ENCODE measurements at places on chromosomes 6 and 20.
A peak's percentile ranks its signal among the peaks of the same experiment; 100 is the strongest.

DNA sequence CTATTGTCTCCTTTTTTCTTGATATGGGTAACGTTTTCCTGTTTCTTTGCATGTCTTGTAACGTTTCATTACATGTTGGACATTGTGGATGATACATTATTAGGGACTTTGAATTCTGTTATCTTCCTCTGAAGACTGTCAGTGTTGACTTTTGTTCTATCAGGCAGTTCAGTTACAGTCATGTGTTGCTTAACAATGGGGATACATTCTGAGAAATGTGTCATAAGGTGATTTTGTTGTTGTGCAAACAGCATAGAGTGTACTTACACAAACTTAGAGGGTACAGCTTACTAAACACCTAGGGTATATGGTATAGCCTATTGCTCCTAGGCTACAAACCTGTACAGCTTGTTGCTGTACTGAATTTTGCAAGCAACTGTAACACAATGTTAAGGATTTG, 64.7 kb downstream of the AK9 start:
- DNase-seq: no peak

- DNase-seq: no peak
These were observed 44.6 kb upstream of the HDDC2 start for GRCh38 chr6:125346201-125346925.

DNA sequence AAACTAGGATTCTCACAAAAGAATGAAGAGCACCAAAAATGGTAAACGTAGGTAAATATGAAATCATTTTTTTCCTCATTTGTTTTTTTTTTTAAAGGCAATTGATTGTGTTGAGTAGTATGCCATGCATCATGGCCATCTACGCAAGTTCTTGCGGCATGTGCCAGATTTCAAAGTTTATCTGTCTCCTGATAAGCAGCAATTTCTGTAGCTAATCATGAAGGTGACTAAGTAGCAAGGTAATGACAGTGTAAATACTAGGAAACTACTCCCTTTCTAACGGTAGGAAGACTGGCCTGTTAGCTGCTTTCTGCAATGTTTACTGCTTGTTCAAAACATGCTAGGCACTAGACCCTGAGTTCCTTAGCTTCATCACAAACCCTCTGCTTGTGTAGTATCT, 13.4 kb upstream of the LY86 start:
- DNase-seq: no peak

GRCh38 chr6:63677282-63677681, 41.7 kb downstream of the PHF3 start:
- peak; percentile 8 for DNase-seq

DNA sequence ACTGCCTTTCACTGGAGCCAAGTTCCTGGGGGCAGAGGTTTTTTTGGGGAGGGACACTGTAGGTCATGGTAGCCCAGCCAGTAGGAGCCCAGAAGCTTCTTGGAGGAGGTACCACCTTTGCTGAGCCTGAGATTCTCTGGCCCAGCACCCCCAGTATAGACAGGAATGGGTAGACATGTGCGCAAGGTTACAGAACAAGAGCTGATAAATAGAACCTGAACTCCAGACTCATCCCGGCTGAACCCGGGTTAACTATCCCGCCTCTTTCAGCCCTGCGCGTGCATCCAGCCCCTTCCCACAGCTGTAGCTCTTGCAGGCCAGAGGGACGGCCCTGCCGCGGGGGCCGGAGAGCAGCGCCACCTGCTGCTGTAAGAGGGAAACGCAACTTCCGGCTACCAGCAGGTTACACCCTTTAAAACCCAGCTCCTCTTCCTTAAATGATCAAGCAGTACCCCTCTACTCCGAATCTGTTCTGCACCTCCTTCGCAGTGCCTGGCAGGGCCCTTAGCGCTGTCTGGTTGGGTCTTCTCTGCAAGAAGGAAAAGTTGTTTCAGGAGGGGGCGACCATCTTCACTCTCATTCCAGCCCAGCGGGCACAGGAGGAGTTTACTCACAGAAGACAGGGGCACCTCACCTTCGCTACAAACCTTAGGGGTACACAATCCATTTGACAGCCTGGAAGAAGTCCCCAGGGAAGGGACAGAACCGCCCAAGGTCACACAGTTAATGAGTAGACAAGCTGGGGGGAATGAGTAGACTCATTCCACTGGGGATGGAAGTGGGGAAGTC, 7.5 kb downstream of the SRXN1 start:
- DNase-seq: peak; percentile 23

- peak; percentile 29 for DNase-seq
These were observed 32.0 kb downstream of the POM121L2 start for GRCh38 chr6:27280064-27280539.

- DNase-seq: no peak
These were observed 105.8 kb upstream of the RUNX2 start for GRCh38 chr6:45222380-45222779.

GRCh38 chr20:62408640-62409039, 1.6 kb upstream of the CABLES2 start:
- no peak for DNase-seq

GRCh38 chr6:38906582-38906981, 142.0 kb upstream of the GLP1R start:
- no peak for DNase-seq

GRCh38 chr20:45612314-45612713, 17.2 kb upstream of the WFDC10A start:
- DNase-seq: no peak

DNA sequence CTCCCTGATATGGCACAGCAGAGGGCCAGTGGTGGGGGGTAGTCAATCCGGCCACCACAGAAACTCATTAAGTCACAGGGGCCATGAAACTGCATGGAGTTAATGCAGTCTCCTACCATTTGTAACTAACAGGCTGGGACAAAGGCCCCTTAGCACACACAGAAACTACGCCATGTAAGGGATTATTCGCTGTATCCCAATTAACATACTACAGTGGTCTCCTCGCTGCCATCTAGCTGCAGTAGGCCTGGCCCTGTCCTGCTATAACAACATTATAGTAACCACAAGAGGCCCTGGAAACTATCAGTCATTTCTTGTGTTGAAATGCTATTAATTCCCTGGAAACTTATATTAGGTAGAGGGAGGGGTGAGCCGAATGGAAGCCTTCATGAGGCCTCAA, 72.3 kb upstream of the CCN2 start:
- no peak for DNase-seq

DNA sequence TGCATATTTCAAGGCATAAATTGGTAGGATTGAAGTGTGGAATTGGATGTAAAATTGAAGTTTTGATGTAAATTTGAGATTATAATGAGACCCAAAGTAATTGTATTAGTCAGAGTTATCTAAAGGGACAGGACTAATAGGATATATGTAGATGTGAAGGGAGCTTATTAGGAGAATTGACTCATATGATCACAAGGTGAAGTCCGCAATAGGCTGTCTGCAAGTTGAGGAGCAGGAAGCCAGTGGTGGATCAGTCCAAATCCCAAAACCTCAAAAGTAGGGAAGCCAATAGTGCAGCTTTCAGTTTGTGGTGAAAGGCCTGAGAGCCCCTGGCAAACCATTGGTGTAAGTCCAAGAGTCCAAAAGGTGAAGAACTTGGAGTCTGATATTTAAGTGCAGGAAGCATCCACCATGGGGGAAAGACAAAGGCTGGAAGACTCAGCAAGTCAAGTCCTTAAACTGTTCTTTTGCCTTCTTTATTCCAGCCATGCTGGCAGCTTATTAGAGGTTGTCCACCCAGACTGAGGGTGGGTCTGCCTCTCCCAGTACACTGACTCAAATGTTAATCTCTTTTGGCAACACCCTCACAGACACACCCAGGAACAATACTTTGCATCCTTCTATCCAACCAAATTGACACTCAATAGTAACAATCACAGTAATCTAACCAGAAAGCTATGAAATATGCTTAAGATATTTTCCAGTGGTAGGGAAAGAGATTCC, 442.6 kb upstream of the PTCHD4 start:
- no peak for DNase-seq

DNA sequence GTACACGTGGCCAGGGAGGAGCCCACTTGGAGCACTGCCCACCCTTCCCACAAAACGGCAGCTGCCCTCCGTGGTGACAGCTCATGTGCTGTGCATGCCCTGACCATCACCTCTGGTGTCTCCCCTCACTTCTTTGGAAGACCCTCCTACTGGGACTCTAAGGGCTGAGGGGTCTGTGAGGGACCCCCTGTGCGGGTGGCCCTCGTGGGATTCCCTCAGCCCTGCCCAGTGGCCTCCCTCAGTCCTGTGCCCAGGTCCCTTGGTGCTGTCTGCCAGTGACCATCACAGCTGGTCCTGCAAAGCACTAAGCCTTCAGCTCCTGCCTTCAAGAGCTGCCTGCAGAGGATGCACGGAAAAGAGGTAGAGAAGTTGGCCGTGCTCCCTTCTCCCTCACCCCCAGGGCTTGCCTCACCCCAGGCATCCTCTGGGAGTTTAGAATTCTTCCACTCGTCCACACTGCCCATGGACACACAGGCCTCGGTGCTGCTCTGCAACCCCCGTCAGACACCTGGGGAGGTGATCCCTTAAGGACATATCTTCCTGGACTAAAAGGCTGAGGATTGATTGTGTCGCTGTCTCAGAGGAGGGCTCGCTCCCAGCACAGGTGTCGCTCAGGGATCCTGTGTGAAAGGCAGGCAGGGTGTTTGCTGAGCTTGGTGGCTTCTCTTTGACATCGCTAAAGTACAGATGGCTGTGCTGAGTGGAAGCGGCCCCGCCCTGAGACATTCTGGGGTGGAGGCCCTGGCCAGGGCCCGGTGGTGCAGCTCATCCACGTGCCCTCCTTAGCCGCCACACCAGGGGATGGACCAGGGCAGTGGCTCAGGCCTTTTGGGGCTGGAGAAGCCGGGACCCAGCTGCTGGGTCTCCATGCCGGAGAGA, 119.5 kb upstream of the FRMD1 start:
- no peak for DNase-seq

- DNase-seq: no peak
These were observed 146.0 kb downstream of the ELOVL4 start for GRCh38 chr6:79801362-79801761.

GRCh38 chr20:48718786-48719578, 108.8 kb downstream of the PREX1 start:
- no peak for DNase-seq

- DNase-seq: no peak
These were observed 96.6 kb downstream of the DLGAP4 start for GRCh38 chr20:36402708-36403107.

DNA sequence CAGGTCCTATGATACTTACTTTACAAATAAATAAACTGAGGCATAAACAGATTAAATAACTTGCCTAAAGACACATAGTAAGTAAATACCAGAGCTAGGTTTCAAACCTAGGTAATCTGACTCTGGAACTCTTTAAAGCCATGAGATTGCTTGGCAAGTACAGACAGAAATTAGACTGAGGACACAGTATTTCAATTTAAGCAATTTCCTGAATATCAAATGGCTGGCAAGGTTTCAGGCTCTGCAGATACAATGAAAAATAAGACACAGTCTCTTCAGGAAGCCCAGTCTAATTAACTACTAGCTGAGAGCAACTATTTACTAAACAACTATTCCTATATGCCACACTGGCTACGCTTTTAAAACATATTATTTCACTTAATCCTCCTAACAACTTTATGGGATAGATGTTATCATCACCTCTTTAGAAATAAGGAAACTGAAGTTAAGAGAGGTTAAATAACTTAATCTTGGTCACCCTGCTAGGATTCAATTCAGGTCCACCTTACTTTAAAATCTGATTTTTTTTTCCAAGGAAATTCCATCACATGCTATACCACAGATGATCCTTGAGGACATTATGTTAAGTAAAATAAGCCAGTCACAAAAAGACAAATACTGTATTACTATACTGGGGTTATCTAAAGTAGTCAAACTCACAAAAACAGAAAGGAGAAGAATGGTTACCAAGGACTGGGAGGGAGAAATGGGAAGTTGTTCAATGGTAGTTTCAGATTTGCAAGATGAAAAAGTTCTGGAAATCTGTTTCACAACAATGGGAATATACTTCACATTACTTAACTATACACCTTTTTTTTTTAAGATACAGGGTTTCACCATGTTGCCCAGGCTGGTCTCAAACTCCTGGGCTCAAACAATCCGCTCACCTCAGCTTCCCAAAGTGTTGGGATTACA, 4.1 kb downstream of the TRPC4AP start:
- no peak for DNase-seq

DNA sequence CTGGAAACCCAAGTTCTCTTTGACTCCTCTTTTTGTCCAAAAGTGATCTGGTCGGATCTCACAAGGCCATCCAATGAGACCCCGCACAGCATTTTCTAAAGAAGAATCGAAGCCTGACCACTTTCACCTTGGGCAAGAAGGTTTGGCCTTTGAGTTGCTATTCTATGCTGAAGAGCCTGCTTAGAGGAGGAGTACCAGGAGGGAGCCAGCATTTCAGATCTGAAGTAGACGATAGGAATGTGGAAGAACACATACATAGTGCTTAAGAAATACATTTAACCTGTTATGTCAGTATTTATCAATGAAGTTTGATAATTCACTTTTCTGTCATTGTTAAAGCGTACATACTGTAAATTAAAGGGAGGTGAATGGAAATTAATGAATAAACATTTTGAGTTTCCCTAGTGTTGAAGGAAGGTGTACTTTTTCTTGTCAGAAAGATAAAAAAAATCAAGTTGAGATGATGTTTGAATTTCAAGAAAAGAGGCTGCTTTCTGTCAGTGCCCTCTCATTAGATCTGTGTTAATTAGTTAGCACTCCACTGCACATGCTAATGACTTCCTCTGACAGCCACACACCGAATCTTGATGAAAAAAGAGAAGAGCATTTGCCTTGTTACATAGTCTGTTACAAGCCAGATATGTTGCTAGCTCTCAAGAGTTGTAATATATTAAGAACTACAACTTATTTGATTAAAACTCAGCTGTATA, 10.9 kb upstream of the TDRD6 start:
- DNase-seq: no peak

DNA sequence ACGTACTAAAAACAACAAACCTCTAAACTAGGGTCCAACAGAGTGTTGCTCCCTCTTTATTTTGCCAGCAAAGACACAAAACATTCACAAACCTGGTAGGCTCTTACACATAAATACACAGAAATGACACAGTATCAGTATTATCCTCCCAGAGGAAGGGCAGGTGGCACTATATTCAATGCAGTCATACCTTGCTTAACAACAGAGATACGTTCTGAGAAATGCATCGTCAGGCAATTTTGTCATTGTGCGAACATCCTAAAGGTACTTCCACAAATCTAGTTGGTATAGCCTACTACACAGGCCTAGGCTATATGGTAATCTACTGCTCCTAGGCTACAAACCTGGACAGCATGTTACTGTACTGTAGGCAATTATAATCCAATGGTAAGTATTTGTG, 9.6 kb downstream of the ZBTB2 start:
- no peak for DNase-seq

DNA sequence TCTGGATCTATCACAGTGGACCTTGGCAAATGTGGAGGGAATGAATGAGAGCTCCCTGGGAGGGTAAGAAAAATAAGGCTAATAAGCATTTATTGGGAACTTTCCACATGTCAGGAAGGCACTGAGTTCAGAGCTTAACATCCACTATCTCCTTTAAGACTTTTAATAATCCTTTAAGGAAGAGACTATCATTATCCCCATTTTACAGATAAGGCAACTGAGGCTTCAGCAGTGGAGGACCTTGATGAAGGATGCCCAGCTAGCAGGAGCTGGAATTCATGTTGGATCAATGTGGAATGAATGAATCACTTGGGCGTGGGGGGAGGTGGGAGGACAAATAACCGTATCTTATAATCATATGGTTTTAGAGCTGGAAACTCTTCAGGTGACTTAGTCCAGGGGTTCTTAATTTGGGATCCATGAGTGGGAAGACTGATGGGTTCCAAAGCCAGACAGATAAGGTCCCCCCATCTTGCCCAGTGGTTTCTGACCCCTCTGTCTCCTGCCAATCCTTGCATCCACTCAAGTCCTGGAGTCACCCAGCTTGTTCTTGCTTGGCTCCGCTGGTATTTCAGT, 54.9 kb downstream of the CD40 start:
- no peak for DNase-seq
